ENCODE measurements at places on chromosomes 5 and 9.
A peak's percentile ranks its signal among the peaks of the same experiment; 100 is the strongest.

DNA sequence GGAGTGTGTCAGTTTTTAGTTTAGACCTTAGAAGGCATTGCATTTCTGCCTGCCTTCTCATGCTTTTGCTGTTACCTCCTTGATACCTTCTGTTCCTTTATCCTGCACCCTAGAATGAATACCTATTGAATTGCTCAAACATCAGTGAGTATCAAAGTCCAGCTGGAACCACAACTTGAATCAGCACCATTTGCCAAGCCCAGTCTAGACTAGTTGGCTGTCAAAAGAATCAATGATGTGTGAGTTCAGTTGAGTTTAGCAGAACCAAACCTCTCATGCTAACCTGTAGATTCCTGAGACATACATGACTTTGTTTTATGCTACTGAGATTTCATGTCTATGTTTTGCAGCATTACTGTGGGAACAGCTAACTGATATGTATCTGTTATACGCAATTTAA, 116.6 kb downstream of the FAM170A start:
- H3K4me3 ChIP-seq, result no peak overlapping the region
- H3K27ac ChIP-seq, result no peak overlapping the region
- no peaks in the 10 kb centered on the region for H3K4me1 ChIP-seq
- H3K27me3 ChIP-seq, result no peaks in the 10 kb centered on the region

GRCh38 chr9:21750021-21750735, 52.3 kb upstream of the MTAP start:
- H3K4me3 ChIP-seq, result no peak overlapping the region
- DNase-seq, result no peak
- H3K27me3 ChIP-seq, result no peaks in the 10 kb centered on the region
- H3K27ac ChIP-seq, result no peak overlapping the region
- no peaks in the 10 kb centered on the region for H3K36me3 ChIP-seq

DNA sequence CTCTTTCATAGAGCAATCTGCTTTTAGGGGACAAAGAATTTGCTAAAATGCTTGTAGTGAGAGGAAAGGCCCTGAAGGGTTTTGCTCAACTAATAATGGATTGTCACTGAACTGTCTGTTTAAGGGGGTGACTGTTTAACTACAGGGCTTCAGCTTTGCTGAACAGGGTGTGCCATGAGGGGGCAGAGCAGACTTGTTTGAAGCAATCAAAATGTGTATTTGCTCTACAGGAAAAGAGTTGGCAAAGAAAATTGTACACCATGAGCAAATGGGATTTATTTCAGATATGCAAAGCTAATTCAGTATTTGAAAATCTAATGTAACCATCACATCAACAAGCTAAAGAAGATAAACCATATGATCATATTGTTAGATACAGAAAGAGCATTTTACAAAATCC, 154.3 kb downstream of the GABRG2 start:
- no peaks in the 10 kb centered on the region for H3K27me3 ChIP-seq
- DNase-seq, result no peak
- no peak overlapping the region for H3K4me3 ChIP-seq
- H3K4me1 ChIP-seq, result no peaks in the 10 kb centered on the region

DNA sequence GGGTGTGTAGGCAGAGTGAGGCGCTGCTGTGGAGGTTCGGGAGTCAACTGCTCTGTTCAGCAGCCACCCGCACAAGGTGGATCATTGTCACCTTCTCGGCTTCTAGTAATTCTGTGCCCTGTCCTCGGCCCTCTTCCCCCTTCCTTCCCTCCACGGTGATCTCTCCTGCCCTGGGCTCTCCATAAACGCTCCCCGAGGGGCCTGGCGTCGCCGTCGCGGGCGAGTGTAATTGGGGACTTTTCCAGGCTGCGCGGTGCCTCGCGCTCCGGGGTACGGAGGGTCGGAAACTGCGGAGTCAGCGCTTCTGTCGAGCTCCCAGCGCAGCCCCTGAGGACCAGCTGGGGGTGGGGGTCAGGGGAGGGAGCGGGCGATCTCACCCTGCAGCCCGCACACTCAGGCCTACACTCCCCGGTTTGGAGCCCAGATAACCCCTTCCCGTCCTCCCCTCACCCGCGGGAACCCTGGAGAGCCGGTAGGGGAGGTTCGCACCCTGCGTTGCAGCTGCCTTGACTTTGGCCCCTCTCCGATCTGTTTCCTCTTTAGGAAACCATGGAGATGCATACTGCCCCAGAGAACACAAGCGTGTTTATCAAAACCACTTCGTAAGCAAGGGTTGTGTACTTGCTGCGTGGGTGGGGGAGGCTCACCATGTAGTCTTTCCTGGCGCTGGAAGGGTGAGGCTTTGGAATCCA, 188.3 kb upstream of the ZNF618 start:
- DNase-seq, result peak; percentile 23
- no peaks in the 10 kb centered on the region for H3K36me3 ChIP-seq
- H3K4me1 ChIP-seq, result peaks cover 6% of the 10 kb centered on the region
- no peaks in the 10 kb centered on the region for H3K27me3 ChIP-seq

GRCh38 chr5:31122998-31123951, 70.2 kb upstream of the CDH6 start:
- no peak overlapping the region for H3K4me3 ChIP-seq
- no peaks in the 10 kb centered on the region for H3K4me1 ChIP-seq
- no peaks in the 10 kb centered on the region for H3K27me3 ChIP-seq
- H3K36me3 ChIP-seq, result no peaks in the 10 kb centered on the region

GRCh38 chr9:21322911-21323461, 12.2 kb downstream of the KLHL9 start:
- H3K36me3 ChIP-seq, result no peaks in the 10 kb centered on the region
- peaks cover 1% of the 10 kb centered on the region for H3K4me1 ChIP-seq
- no peak overlapping the region for H3K4me3 ChIP-seq
- H3K27ac ChIP-seq, result no peak overlapping the region
- H3K27me3 ChIP-seq, result no peaks in the 10 kb centered on the region
- DNase-seq, result no peak

DNA sequence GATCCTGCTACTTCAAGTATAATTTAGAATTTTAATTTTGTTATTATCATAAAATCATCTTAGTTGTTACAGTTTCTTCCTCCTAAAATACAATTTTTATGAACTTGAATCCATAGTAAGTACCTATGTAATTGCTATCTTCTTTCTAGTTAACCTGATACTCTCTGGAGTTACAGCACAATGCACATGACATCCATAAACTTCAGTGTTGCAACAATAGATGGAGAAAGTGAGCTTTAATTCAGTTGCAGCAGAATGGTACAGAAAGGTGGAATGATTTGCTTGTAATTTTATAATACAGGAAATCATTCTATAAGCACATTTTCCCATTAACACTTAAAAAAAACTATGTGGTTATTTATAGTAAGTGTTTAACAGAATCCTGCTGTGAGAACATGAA, 372.0 kb downstream of the CDH9 start:
- no peaks in the 10 kb centered on the region for H3K36me3 ChIP-seq
- DNase-seq, result no peak
- no peaks in the 10 kb centered on the region for H3K4me1 ChIP-seq
- no peaks in the 10 kb centered on the region for H3K27me3 ChIP-seq
- no peak overlapping the region for H3K27ac ChIP-seq

All from ovary (tissue), 10 donors.